Activated naive CD8-positive, alpha-beta T cell treated with anti-CD3 and anti-CD28 coated beads for 36 hours (primary cell): ENCODE measurements at places on chromosomes 5 and 9.
A peak's percentile ranks its signal among the peaks of the same experiment; 100 is the strongest.

DNA sequence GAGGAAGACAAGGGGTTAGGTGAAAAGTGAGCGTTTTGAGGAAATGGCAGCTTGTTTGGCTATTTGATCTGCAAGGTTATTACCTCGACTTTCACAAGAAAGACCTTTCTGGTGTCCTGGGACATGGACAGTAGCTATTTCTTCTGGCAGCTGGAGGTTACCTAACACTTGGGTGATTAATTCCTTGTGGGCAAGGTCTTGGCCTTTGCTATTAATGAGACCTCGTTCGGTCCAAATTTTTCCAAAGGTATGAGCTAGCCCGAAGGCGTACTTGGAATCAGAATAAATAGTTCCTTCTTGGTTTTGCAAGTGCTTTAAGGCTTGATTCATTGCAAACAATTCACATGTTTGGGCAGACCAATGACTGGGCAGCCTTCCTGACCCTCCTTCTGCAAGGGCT is 4.9 kb downstream of the GTF3C5 start:
- no peak for DNase-seq

- no peak for DNase-seq
Observed at GRCh38 chr5:178327931-178328711, 95.5 kb upstream of the PHYKPL start.

DNA sequence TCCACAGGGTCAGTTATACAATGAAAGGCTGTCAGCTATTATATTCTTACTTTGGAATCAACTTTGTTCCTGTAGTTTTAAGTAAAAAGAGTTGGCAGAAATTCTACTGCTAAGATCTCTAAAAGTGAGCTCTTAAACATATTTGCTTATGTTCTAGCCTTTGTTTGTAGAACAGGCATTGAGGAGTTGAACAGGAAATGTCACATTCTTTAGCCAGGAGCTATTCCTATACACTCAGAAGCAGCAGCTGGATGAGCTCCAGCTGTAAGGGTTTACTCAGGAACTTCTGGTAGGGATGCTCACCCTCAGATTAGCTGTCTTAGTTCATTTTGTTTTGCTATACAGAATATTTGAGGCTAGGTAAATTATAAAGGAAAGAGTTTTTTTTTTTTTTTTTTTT is 22.4 kb upstream of the SPINK14 start:
- DNase-seq, result no peak

- DNase-seq, result no peak
Observed at GRCh38 chr5:179171816-179172745, 111.9 kb downstream of the ZNF354C start.

GRCh38 chr5:133480366-133480765 is 132.0 kb downstream of the FSTL4 start:
- no peak for DNase-seq

- DNase-seq, result peak; percentile 17
Observed at GRCh38 chr5:65100911-65101631, 332.3 kb downstream of the CWC27 start.

GRCh38 chr9:133990366-133991213 is 1.5 kb downstream of the VAV2 start:
- DNase-seq, result no peak

DNA sequence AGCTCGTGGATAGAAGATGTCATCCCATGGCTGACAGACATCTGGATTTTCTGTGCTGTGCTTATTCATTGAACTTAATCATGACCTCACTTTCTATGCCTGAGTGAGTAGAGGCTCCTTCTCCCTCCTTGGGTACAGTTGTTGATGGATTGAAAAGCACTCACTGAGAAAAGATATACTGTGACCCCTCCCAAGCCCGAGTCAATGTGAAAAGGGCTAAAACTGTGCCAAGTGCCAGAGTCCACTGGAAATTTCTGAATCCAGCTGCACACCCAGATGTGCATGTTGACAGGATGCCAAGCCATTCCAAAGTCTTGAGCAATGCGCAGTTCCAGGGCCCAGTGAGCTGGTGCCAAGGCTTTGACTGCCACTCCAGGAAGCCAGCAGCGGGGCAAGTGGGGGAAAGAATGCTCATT is 473.0 kb downstream of the NTRK2 start:
- no peak for DNase-seq

DNA sequence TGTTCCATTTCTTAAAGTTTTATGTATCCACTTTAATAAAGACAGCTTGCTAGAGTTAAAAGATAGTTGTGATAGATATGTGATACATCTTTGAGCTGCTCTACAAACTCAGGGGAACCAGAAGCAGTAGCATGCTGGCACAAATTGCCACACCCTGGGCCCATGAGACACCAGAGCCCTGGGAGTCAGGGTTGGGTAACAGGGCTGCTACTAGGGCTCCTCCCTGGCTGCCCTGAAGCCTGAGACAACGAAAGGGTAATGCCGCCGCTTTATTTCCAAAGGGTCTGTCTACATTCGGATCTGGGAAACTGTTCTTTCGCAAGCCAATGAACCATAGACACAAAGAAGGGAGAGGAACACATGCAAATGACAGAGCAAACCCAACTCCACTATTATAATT is 29.2 kb downstream of the PTPN3 start:
- DNase-seq, result no peak

GRCh38 chr9:15403155-15403554 is 19.5 kb upstream of the SNAPC3 start:
- DNase-seq, result no peak

- DNase-seq, result no peak
Observed at GRCh38 chr9:122333169-122333808, 37.5 kb upstream of the PTGS1 start.

- no peak for DNase-seq
Observed at GRCh38 chr5:35540002-35540401, 77.7 kb upstream of the SPEF2 start.

DNA sequence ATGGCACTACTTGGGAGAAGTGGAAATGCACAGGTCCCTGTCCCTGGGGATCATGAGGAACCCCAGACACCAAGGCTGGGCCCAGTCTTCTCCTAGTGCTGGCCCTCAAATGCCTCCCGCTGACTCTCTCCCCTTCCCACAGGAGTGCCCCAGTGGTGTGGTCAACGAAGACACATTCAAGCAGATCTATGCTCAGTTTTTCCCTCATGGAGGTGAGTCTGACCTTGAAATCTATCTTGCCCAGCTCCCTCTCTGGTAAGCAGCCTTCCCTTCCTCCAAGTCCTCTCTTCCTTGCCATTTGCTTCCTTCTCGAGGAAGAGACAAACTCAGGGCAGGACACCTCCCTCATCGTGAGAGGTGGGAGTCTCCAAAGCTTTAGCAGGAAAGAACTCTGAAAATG is 63.3 kb upstream of the GABRP start:
- DNase-seq, result no peak

GRCh38 chr5:172670005-172670402 is 28.9 kb downstream of the NEURL1B start:
- DNase-seq, result no peak

DNA sequence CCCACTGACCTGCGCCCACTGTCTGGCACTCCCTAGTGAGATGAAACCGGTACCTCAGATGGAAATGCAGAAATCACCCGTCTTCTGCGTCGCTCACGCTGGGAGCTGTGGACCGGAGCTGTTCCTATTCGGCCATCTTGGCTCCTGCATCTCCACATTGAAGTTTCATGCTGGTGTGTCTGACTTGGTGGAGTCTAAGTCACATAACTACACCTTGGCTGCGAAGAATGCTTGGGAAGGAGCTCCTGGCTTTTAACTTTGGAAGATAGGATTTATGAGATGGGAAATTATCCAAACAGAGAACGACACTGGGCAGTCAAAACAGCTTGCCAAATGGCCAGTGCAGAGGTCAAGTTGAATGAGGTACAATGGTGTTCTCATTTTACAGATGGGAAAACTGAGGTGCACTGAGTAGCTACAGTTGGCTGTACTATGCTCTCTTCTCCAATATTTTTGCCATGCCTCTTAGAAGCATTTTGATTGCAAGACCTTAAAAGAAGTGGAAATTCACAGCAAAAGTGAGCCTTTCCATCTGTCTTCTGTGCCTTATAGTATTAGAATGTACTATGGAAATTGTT is 36.7 kb downstream of the CCDC192 start:
- no peak for DNase-seq

- no peak for DNase-seq
Observed at GRCh38 chr5:147307170-147307569, 72.3 kb downstream of the STK32A start.

DNA sequence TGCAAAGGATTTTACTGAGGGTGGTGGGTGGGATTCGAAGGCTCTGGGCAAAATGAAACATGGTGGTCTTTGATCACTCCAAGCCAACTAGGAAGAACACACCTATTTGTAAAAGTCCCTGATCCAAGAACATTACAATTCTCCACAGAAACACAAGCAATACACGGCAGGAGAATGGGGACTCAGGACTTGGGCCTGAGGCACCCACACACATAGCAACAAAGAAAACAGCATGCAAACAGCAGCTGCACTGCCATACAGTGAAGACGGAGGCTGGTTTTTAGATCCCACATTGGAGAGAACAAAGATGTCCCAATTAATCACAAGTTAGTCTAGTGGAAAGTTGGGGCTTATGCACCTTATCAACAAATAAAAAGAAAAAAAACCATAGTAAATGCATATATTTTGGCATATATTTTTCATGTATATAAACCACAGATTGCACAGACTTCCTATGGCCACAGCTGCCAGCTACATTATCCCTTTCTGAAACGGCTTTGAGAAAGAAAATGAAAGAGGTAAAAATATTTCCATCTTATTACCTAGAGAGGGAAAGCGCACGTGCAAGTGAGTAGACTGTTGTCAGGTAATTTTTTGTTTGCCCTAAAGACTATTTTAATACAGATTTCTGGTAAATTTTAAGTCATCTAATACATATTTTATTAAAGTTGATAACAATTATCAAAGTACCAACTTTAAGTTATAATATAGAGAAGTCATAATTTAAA is 410.9 kb downstream of the BNC2 start:
- DNase-seq, result no peak

GRCh38 chr5:10723514-10723913 is 37.5 kb downstream of the DAP start:
- DNase-seq, result no peak

GRCh38 chr9:79123415-79123814 is 448.4 kb upstream of the TLE4 start:
- no peak for DNase-seq

DNA sequence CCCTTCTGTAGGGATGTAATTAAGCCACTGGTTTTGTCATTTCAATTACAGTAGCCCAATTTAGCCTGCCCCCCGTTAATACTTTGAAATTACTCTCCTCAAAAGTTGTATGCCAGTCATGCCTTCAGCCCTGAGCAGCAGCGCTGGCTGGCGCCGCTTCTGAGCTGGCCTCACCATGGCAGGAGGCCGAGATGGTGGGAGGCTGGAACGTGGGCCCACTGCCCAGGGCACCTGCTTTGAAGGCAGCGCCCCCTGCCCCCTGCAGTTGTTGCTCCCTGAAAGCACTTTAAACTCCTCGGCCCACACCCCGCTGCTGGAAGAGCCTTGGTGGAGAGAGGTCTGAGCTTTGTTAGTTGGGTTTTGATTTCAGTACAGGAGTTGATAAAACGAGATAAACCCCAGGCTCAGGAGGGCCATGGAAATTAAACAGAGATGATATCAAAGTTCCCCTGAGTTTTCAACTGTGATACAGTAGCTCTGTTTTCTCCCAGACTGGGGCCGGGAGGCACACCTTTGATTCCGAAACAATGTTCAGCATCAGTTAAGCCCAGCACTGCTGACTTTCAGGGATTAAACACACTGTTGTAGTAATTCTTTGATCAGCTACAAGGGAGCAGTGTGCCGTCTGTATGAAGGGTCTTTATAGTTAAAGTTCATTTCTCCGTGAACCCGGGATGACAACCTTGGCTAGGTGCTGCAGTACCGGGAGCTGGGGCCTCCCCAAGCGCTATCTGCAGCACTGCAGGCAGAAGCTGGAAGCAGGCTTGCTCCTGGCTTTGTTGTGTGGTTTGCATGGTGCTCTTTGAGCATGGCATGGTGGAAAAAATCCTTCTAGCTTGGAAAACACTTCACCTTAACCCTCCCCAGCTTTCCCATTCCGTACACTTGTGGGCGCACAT is 9.5 kb downstream of the MVB12B start:
- no peak for DNase-seq

- DNase-seq, result no peak
Observed at GRCh38 chr5:176774216-176775171, 35.9 kb upstream of the UNC5A start.

GRCh38 chr5:68460147-68460798 is 244.7 kb downstream of the PIK3R1 start:
- DNase-seq, result peak; percentile 14

DNA sequence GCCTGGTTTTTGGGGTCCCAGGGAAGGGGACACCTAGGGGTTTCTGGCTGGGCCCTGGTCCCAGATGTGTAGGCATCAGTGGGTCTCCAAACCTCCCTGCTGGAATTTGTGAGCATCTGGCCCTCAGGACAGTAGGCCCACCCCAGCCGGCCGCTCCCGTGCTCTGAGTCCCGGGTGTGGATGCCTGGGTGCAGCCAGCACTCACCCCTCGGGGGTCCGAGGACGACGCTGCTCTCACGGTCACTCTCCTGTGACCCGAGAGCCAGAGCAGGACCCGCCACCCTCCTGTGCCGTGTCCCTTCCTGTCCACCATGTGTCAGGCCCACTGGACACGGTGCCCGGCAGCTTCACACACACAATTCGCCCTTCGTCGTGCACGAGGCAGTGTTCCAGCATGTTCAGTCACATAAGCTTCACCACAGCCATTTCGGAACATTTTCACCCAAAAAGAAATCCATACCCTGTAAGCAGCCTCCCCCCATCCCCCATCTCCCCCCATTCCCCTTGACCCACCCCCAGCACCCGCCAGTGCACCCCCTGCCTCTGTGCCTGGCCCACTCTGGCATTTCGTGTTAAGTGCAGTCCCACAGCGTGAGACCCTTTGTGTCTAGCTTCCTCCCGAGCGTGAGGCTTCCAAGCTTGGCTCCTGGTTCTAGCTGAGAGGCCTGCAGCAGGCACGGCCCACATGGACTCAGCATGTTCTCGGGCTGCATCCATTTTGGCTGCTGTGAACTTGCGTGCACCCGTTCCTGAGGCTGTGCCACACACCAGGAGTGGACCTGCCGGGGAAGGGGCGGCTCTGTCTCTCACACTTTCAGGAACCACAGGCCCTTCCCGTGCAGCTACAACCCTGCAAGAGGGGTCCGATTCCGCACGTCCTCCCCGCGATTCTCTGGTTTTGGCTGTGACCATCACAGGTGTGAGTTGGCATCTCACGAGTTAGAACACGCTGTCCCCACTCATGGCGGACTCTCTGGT is 40.5 kb downstream of the NKD2 start:
- DNase-seq, result no peak

- DNase-seq, result no peak
Observed at GRCh38 chr5:161261668-161262323, 284.7 kb downstream of the GABRB2 start.
